ENCODE measurements at places on chromosomes 7 and 10.

- no peak for DNase-seq
Observed at GRCh38 chr7:148337995-148338747, 252.4 kb upstream of the C7orf33 start.

GRCh38 chr10:83617692-83618545, 521.4 kb upstream of the GHITM start:
- DNase-seq = no peak

- no peak for DNase-seq
Observed at GRCh38 chr10:72006026-72006425, 41.8 kb downstream of the CHST3 start.

DNA sequence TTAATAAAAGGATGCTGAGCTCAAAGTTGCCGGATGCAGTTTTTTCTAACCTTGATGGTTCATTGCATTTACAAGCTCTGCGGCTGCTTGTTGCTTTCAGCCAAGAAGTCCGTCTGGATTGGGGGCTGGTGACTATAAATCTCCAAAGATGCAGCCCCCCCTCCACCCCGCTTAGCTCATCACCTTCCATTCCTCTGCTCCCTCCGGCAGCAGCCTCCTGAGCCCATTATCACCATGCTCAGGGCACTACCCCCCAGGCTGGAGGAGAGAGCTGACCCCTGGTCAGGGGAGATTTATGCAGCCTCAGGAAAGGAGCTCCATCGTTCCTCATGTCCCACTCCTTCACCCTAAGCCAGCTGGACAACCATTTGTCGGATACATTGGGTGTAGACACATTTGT, 55.3 kb upstream of the ZRANB1 start:
- DNase-seq = no peak

GRCh38 chr10:48542471-48543181, 62.2 kb downstream of the ARHGAP22 start:
- no peak for DNase-seq
